ENCODE measurements at places on chromosomes 4 and X.

DNA sequence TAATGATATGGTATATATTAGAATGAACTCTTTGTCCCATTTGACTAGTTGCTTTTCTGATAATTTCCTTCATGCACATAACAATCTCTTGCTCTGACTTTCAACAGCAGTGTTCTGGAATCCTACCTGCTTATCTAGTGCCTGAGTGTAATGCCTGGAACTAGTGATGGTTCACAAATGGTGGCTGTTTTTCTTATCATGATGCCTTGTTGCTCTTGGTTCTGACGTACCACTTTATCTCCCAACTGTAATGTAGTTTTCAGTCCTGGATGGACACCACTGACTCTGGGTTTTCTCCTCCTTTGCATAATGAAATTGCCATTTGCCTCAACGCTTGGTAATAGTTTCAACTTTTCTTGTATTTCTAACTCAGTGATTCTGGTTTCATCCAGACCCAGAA lies 25.5 kb upstream of the LUZP4 start:
- DNase-seq, result no peak

- no peak for DNase-seq
Measured at GRCh38 chr4:124053872-124054538, 657.4 kb downstream of the SPRY1 start.

DNA sequence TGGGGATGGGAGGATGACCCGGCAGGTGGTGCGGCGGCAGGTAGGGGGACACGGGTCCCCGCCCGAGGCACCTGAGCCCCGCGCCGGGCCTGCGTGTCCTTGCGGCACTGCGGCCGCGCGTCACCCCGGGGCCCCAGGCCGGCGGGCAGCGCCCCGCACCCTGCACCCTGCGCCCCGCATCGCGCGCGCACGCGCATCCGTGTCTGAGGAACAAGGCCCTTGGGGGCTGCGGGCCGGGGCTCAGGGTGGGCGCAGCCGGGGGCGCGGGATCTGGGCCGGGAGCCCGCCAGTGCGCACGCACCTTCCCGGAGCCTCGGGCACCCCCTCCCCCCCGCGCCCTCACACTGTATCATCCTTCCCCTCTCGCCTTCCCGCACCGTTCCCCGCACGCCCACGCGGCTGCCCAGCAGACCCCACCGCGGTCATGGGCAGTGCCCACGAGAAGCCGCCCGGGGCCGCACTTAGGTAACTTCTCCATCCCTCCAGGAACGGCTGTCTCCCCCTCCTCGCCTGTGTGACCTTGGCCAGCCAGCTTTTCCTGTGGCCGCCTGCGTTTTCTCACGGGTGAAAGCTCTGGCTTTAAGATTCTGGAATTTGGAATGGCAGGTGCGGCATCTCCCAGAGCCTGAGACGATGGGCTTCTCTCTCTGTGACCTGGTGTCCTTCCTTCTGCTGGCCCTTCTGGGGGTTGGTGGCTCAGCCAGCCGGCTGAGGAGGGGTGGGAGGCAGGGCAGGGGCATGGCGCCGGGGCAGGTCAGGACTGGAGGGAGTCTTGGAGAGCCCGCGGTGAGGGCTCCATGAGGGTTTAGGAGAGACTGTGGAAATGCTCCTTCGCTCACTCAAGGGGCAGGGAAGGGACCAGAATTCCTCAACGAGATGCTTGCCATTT lies 748 bp downstream of the ATP2B3 start:
- no peak for DNase-seq

- peak; percentile 47 for DNase-seq
Measured at GRCh38 chr4:56909086-56909894, 1.6 kb downstream of the REST start.

GRCh38 chrX:155819966-155820491 lies 61.1 kb upstream of the VAMP7 start:
- peak; percentile 23 for DNase-seq

DNA sequence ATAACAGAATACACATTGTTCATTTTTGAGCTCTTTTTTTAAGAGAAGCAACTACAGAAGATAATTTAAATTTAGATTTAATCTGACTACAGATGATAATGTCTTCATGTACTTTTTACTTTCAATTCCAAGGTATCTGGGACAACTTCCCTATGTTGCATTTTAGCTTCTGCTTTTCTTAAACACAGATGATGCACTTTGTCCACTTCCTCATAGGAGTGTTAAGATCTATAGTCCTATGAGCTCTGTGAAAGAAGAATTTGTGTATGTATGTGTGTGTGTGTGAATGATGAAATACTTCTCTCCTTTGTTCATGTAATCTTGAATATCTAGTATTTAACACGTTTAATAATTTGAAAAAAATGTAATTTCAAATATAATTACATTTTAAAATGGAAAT lies 5.3 kb upstream of the FHIP1A start:
- DNase-seq, result no peak

GRCh38 chr4:173371292-173372192 lies 788 bp downstream of the SAP30 start:
- peak; percentile 51 for DNase-seq

DNA sequence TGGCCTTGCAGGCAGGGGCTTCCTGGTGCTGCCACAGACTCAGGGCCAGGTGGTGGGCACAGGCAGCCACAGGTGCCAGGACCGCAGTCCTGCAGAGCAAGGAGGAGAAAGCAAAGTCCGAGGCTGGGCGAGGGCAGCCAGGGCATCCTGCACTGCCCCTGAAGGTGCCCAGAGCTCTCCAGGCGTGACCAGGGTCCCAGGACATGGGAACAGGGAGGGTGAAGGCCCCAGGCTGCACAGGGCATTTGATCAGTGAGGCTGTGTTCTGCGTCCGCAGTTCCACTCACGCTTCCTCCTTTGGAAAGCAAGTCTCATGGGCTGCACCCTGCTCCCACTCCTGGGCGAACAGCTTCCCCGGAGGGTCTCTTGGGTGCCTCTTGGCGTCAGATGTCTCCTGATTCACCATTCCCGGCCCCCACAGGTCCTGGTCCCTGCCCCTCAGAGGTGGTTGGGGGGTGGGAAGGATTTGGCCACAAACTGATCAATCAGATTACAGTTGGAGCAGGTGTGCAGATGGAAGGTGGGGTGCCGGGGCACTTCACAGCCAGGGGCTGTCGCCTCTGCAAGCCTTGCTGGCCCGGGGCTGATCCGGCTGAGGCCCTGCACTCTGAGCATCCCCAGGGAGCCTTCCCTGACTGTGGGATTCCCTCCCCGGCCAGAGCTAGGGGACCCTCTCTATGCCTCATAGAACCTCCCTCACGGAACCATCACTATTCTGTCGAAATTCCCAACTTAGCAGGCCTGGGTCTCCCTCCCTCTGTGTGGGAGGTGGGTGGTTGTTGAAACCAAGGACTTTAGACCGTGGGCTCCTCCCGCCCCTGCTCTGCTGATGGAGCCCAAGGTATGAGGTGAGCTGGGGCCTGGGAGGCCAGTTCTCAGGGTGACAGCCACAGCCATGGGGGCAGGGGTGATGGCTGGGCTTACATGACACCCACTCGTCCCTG lies 3.3 kb downstream of the SH3TC1 start:
- DNase-seq, result no peak

- no peak for DNase-seq
Measured at GRCh38 chrX:81202943-81203342, 1.0 kb downstream of the SH3BGRL start.

DNA sequence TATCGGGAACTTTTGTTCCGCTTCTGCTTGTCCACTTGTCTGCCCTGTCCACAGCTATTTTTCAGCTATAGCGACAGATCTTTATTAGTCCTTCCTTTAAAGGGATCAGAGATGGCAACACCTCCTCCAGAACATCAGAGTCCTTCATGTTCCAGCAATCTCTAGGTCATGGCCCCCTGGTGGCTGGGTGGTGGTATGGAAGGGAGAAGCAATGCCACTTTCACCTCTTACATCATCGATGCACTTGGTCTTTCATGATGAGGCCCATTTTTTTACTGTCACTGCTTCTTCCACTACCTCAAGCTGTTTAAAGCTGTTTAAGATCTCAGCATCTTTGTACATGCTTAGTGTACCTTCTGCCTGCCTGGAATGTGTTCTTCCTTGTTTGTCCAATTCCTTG lies 106.7 kb downstream of the ARHGAP6 start:
- no peak for DNase-seq

GRCh38 chr4:76799140-76799539 lies 98.8 kb downstream of the SOWAHB start:
- DNase-seq, result no peak

GRCh38 chr4:94453391-94453963 lies 1.7 kb downstream of the PDLIM5 start:
- no peak for DNase-seq

GRCh38 chr4:26788341-26788733 lies 72.3 kb upstream of the STIM2 start:
- DNase-seq, result no peak

DNA sequence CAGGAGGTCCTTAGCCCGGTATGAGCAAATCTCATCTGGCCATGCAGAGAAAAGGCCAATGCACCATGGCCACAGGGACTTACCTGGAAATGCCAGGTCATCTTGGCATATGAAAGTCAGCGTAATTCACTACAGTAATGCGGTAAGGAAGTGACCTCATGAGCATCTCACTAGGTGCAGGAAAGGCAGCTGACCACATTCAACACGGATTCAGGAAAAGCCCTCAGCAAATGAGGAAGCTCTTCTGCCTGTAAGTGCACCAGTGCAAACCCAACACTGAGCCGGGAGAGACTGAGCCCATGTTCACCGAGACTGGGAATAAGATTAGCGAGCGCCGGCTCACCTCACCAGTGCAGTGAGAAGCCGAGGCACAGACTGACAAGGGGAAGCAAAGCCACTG lies 23.7 kb downstream of the LRPAP1 start:
- DNase-seq, result no peak

All from frontal cortex (tissue), 4 donors.